ENCODE measurements at places on chromosomes 11 and 22.

DNA sequence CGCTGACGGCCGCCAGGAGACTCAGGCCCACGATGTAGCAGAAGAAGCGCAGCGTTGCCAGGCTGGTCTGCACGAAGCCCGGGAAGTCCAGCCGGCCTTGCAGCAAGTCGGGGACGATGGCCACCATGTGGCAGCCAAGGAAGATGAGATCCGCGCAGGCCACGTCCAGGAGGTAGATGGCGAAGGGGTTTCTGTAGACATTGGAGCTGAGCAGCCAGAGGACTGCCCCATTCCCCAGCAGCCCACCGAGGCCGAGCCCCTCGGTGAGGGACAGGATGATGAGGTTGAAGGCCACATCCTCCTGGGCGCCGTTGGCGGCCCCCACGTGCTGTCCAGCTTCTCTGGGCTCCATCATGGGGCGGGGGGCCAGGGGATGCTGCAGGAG is 3.8 kb downstream of the MRGPRE start:
- DNase-seq = no peak

DNA sequence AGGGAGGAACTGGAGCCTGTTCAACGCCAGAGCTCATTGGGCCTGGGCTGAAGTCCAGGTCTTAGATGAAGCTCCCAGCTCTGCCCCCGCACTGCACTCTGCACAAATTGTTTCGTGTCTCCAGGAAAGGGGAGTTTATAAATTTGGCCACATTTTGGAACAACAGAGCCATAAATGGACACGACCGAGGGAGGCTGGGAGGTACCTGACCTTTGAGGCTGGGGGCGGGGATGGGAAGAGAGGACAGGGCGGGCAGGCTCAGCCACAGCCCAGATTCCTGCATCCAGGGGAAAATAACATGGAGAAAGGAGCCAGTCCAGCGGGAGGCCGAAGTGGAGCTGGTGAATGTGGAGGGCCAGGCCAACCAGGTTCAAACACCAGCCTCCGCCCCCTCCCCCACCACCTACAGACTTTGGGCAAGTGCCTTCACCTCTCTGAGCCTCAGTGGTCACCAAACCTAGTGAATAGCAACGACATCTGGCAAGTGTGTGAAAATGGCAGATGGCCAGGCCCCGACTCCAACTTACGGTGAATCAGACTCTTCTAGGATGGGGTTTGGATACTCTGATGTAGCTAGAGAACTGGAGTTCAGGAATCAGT is 36.8 kb upstream of the SMTN start:
- DNase-seq = no peak

GRCh38 chr22:50001388-50002231 is 11.0 kb downstream of the IL17REL start:
- DNase-seq = no peak

GRCh38 chr11:120543521-120544215 is 32.1 kb downstream of the GRIK4 start:
- no peak for DNase-seq

DNA sequence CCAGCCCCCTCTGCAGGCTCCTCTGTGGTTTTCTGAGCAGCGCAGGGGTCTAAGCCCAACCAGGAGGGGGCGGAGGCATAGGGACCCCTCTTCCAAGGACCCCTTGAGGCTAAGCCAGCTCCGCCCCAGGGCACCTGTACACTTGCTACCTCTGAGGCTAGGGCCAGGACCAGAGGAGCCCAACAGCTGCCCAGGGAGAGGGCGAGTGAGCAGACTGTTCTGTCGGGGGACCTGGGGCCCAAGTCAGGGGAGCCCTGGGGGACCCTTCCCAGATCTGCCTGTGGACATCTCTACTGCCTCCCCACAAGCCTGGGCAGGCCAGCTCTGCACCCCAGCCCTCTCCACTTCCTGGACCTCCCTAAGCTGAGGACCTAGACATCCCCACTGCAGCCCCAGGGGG is 1.8 kb downstream of the B4GALNT4 start:
- DNase-seq = no peak

DNA sequence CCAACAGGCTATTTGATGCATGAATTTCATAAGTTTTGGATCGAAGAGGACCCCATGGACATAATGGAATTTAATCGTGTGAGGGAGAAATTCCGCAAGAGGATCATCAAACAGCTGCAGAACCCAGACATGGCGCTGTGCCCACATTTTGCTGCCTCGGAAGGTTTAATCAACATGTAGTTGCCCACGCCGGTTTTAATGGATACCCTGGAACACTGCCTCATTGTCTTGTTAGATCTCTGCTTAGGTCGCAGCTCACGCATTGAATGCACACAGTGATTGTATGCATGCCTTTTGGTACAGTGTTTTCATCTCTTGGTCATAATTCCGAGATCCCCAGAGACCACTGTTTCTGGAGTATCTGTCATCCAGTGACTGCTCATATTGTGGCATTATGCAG is 46.8 kb downstream of the SLN start:
- DNase-seq = no peak

- no peak for DNase-seq
Observed at GRCh38 chr11:44773351-44773965, 46.7 kb downstream of the TSPAN18 start.

DNA sequence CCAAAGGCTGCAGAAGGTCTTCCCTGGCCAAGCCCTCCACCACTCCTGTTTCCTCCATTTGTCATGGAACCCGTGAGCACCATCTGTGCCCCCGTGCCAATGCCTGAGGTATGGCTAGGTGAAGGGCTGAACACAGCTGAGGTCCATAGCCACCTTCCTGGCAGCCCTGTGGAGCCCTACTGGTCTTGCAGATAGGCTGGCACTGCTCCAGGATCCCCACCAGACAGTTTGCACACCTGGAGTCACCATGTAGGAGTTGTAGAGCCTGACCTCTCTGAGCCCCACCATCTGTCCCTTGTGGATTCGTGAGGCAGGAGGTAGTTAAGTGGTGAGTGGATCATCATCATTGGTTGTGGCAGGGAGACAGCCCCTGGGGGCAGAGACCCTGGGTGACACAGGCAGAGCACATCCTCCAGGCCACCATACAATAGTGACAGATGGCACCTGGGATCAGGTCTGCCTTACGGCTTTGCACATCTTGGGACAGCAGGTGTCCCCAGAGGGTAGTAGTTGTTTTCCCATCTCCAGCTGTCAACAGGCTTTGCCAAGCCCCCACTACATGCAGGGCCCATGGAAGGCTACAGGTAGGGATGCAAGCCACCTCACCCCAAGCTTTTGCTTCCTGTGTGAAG is 52.5 kb upstream of the SUSD2 start:
- DNase-seq = no peak

DNA sequence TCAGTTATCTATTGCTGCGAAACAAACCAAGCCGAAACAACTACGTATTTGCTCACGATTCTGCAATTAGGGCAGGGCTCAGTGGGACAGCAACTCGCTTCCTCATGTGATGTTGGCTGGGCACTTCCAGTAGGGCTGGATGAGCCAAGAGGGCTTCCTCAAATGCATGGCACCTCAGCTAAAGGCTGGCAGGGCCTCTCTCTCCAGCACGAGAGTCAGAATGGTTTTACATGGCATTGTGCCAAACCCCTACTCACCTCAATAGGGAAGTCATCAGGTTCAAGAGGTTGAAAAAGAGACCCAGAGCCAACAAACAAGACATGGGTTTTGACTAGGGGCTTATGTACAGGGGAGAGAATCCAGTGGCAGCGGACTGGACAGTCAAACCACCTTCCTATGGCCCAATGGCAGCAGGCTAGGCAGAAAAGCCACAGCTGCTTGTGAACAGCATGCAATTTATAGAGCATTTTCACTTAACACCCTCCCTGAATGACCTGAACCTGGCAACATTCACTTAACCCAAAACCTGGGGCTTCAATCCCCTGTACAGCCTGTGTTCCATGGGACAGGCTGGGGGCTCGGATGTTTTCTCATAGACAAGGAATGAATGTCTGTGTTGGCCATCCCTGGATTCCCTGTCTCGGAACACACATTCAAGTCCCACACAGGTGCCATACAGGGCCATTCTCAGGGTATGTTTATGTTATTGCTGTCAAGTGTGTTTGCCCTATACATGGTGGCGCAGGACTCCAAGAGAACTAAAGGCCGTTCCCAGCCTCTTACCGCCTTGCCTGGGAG is 154.2 kb upstream of the NAV2 start:
- no peak for DNase-seq

Measured in DMS 273 treated with DMSO at 0.1 percent for 48 hours (cell line).